ENCODE measurements at places on chromosomes 6 and 20. TPM values are rescaled to one million over a fixed set of nuclear protein-coding genes. Genes with fewer than 3 reads are reported as not detected.

DYNLRB1 gene
- total RNA-seq = 96.9 TPM

OXT gene
- total RNA-seq = not detected

TFAP2A gene
- total RNA-seq = not detected

SDCBP2 gene
- total RNA-seq = 18.0 TPM

CFB gene
- total RNA-seq = 395 TPM

HLA-DQB1 gene
- total RNA-seq = 9.1 TPM

ARFGEF3 gene
- 4.3 TPM for total RNA-seq

PCNA gene
- 31.6 TPM for total RNA-seq

SUN5 gene
- not detected for total RNA-seq

SYNE1 gene
- total RNA-seq = 78.9 TPM

MUCL3 gene
- not detected for total RNA-seq

TRIM15 gene
- total RNA-seq = not detected

GSTA2 gene
- not detected for total RNA-seq

- DNase-seq = no peak
Observed at GRCh38 chr20:7859356-7859802, 80.9 kb downstream of the HAO1 start.

DNA sequence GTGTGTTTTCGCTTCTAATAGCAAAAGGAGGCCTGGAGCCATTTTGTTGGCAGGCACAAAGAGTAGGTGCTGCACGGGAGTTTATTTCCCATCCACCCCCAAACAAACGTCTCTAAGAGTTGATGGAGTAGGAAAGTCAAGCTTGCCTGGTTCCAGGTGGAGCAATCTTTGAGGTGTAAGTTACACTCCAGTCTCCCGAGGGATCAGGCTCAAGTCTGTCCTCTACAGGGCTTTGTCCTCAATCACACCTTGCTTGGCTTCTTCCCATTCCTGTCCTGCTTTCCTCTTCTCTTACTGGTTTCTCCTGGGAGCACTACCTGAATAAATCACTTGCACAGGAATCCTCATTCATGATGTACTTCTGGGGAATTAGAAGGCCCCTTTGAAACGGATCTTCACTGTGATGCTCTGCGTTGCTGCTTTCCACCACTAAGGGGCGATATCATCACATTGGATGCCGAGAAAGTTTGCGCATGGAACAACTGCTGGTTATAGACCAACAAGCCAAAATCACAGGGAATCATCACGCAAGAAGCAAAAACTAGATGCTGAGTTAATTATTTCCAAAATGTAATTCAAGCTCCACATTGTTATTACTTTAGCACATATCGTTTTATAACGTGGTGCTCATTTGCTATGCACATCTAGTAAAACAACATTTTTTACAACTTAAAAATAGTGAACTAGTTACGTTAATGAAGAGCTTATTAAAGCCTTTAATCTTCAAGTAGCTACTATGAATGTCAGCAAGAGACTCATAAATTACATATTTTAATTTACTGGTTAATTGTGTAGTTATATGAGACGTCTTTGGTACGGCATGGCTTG, 156.8 kb downstream of the DNAH8 start:
- DNase-seq = peak; percentile 31

GRCh38 chr20:49710971-49711666, 2.6 kb downstream of the B4GALT5 start:
- DNase-seq = no peak

DNA sequence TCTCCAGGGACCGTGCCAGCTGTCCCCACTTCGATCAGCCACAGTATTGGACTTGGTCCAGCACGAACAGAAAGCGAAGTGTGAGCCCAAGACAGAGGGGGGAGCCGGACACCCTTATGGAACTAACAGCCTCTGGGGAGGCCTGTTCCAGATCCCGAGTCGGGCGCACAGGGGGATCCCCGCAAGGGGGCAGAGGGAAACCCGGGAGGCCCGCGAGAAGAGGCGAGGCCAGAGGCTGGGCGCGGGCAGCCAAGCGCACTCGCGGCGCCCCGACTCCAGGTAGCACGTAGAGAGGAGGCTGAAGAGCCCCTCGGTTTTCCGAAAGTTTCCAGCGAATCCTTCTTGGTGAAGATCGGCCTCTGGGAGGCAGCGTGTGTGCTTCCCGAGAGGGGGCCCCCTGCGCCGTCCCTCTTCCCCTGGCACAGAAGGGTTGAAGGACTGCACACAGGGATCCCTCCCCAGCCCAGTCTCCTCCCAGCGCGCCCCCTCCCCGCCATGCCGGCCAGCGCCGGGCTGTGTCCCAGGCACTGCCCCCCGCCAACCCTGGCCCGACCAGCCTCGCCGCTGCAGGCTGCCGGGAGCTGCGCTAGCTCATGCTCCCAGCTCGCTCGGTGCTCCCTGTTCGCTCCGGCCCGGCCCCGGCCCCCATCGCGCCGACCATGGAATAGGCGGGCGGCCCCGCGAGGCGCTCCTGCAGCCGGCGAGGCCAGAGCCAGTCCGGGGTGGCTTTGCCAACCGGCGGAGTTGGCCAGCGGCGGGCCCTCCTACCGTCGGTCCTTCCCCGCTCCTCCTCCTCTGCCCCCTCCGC, 577 bp upstream of the SLC24A3 start:
- no peak for DNase-seq

DNA sequence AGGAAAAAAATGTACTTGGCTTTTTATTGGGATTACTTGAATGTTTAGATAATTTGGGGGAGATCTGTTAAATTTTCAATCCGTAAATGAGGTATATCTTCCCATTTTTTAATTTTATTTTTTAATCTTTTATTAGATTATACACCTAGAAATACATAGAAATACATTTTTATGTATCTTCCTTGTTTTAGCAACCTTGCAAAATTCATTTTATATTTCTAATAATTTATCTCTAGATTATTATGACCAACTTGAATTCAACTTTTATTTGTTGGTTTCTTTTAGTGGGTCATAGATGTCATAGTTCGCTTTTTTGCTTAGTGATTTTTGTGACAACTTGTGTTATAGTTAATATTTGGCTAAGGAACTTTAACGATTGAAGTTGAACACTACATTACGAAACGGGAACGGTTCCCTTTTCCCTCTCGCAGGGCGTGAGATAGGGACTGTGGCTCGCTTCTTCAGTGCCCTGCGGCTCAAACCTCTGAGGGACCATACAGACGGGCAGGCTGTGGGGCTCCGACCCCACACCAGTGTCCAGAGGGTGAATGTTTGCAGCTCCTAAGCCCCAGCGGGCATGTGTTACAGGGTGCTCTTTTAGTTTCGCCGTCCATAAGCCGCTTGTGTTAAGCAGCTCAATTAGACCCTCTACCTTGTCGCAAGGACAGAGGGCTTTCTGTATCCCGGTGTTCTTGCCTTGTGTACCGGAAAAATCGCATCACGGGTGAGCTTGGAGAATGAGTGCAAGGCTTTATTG, 53.8 kb downstream of the PRND start:
- DNase-seq = no peak

DNA sequence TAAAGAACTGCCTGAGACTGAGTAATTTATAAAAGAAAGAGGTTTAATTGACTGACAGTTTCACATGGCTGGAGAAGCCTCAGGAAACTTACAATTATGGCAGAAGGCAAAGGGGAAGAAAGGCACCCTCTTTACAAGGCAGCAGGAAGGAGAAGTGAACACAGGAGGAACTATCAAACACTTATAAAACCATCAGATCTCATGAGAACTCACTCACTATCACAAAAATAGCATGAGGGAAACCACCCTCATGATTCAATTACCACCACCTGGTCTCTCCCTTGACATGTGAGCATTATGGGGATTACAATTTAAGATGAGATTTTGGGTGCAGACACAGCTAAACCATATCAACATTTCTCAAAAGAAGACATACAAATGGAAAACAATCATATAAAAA, 266.3 kb downstream of the EPM2A start:
- DNase-seq = no peak

GRCh38 chr6:26532699-26533531, 5.3 kb upstream of the HMGN4 start:
- DNase-seq = peak; percentile 94

DNA sequence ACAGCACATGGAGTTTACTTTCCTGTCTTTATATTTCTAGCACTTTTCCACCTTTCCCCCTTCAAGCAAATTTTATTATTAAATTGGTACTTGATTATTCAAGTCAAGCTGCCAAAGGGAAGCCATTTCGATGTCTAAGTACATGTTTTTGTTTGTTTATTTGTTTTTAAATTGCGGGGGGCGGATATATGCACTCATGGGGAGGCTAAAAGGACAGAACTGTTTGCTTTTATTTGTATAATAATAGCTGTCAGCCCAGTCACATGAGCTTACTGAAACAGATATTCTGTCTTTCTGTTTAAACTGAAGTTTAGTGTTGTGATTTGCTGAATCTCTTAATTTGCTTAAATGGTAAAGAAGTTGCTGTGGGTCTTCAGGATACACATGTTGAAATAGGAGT, 49.6 kb upstream of the PLCG1 start:
- DNase-seq = no peak

DNA sequence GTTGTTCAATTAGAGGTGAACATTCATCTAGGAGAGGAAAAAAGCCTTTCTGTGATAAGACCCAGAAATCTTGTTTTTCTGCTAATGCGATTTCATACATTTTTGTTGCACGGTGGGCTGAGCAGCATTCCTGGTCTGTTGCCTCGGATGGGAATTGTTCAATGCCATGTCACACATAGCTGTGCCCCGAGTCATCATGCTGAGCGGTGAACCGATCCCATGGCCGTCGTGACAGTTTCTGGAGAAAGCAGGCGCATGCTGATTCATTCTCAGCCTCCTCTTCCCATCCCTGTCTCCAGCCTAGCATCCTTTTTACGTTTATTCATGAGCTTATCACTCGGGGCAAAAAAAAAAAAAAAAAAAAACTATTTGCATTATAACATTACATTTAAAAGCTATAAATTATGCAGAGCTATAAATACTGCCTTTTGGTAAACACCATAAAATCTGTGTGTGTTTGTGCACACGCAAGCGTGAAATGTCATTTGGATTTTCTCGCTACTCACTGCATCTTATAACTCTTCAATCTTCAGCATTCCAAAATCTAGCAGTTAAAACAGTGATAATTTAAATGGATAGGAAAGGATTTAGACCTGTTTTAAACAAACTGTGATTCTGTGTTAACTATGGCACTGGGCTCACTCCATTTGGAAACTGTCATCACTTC, 58.9 kb upstream of the IFNGR1 start:
- no peak for DNase-seq

DNA sequence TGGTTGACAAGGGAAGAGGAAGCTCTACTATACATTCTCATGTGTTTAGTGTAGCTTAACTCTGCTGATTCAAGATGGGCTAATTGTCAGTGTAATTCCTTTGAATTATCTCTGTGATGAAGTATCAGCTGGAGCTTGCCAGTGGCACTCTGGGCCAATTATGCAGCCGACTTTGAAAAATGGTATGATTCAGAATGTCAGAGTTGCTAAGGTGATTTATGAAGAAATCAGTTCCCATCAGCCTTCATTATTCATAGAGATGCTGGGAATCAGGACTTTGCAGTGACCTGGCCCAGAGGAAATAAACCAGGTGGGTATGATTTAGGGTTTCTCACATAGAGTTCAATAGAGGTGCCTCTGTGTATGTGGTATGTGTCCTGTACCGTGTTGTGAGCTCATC, 33.4 kb downstream of the KCNS1 start:
- DNase-seq = no peak

GRCh38 chr6:142925575-142926110, 19.3 kb downstream of the HIVEP2 start:
- no peak for DNase-seq

DNA sequence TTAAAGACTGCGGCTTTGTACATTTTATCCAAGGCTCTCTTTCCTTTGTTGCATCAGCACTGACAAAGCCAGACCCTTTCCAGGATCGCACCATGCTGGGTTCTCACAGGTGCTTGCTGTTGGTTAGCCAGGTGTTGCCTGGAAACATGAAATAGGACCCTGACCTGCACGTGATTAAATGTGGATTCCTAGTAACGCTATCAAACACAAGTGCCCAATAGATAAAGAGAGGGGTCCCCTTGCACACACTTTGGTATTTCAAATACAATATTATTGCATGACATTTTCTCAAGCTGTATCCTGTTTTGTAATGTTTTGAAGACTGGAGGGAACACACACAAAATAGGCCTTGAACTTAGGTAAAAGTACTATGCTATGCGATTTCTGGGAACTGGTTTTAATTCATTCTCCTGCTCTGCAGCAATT, 73.3 kb downstream of the AKAP12 start:
- DNase-seq = no peak

DNA sequence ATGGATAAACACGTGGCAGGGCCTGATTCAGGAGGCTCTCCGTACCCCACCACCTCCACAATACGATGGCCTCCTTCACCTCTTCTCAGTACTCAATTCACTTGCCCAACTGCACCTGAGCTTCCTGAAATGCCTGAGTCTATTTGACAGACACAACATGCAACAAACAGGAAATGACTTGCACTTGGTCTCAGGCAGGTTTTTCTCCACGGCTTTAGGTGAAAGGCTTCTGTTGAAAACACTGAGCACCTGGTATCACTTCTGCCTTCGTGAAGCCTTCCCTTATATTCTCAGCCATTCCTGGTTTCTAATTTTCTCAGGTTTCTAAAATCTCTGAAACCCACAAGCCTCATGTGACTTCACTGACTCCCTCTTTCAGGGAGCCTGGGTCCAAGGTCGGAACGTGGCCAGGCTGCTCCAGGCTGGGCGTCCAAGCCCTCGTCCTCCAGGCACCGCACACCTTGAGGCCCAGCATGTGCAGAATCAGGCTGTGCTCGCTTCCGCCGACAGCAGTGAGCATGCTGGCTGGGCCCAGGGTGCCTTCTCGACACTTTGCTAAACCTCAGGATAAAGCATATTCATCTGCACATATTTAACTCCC, 34.7 kb downstream of the TAF4 start:
- no peak for DNase-seq

GRCh38 chr6:56840467-56841380, 114.2 kb upstream of the BEND6 start:
- no peak for DNase-seq

- no peak for DNase-seq
Observed at GRCh38 chr6:85126485-85127167, 323.3 kb upstream of the NT5E start.

- DNase-seq = no peak
Observed at GRCh38 chr6:75220357-75220756, 14.5 kb upstream of the COL12A1 start.

DNA sequence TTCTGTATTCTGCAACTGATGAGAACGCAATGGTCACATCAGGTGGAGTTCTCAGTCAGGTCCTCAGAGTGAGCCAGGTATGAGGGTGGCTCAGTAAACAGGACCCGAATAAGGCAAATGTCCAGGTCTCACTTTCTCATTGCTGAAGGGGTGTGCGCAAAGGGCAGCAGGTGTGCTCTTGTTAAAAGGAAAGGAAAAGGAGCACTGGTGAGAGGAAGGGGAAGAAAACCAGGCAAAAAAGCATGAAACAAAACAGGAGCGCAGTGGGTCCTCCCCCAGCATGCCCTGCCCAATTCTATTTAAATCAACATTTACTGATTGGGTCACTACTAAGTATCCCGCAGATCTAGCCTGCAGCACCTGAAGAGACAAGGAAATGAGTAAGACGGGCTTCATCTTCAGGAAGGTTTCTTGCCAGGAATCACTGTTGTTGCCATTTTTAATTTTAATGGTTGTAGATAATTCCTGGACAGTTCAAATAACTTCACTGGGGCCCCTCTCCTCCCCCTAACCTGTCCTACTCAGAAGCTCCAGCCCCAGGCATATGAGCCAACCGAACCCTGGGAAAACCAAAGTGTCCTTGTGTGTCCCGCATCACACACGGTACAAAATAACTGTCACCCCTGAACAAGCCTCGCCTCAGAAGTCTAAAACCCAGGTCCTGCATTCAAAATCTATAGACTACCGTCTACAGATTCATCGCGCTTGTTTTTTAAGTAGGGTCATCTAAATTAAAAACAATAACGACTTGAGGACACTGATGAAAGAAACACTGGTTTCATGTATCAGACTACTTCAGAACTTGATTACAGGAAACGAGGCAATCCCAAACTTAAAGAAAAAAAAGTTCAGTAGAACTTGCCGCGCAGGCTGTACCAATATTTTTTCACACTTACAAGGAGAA, 980 bp downstream of the MBOAT1 start:
- no peak for DNase-seq

Data from omental fat pad (tissue), 4 donors.